ENCODE measurements at places on chromosomes 5 and 9. TPM values are rescaled to one million over a fixed set of nuclear protein-coding genes. Genes with fewer than 3 reads are reported as not detected.

- peak; percentile 56 for DNase-seq
These were observed 229.0 kb downstream of the ROR2 start for GRCh38 chr9:91720751-91721705.

- no peak for DNase-seq
These were observed 1.4 kb downstream of the TBC1D13 start for GRCh38 chr9:128788445-128788844.

- no peak for DNase-seq
These were observed 1.6 kb downstream of the AMBP start for GRCh38 chr9:114076237-114077161.

DNA sequence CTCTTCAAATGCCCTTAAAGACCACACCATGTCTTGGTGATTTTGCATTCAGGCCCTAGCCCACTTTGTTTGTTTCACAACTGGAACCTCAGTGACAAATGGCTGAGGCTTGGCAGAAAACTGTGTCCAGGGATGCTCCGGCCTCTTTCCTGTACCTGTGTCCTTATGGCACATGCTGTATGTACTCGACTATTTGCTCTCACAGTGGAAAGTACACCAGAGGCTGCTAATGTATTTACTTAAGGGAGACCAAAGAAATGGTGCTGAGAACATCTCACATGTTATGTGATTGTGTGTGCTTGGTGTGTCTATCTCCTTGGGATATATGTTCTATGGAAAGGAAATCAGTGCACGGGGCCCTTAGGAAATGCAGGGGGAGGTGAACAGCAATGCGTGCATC is 263.3 kb downstream of the GADD45G start:
- no peak for DNase-seq

DNA sequence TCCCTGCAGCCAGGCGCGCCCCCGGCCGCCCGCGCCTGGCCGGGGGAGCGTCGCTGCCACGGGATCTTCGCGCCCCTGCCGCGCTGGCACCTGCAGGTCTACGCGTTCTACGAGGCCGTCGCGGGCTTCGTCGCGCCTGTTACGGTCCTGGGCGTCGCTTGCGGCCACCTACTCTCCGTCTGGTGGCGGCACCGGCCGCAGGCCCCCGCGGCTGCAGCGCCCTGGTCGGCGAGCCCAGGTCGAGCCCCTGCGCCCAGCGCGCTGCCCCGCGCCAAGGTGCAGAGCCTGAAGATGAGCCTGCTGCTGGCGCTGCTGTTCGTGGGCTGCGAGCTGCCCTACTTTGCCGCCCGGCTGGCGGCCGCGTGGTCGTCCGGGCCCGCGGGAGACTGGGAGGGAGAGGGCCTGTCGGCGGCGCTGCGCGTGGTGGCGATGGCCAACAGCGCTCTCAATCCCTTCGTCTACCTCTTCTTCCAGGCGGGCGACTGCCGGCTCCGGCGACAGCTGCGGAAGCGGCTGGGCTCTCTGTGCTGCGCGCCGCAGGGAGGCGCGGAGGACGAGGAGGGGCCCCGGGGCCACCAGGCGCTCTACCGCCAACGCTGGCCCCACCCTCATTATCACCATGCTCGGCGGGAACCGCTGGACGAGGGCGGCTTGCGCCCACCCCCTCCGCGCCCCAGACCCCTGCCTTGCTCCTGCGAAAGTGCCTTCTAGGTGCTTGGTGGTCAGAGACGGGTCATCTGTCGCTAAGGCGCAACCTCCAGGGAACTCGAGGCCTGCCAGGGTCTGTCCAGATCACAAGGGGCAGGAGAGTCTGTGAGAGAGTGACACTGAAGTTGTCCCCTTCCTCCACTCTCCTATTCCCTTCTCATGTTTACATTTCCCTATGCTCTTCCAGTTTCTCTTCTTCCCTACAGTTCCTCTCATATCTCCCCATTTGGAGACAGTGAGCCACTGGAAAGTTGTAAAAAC is 1.3 kb downstream of the GPR150 start:
- peak; percentile 75 for DNase-seq

DNA sequence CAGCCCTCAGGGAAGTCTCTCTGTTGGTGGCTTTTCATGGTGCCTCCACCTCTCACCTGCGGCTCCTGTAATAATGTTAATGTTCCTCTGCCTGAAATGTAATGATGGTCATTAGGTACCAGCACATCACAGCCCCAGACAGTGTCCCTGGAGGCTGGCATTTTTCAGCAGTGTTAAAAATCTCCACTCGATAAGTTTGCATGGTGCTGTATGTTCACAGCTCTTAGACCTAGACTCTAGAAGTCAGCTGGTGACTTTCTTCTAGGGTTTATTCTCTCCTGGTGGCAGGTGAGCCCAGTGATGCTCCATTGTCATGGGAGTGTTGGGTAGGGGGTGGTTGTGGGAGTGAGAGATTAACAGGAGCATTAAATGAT is 53.1 kb downstream of the GPR107 start:
- no peak for DNase-seq

DNA sequence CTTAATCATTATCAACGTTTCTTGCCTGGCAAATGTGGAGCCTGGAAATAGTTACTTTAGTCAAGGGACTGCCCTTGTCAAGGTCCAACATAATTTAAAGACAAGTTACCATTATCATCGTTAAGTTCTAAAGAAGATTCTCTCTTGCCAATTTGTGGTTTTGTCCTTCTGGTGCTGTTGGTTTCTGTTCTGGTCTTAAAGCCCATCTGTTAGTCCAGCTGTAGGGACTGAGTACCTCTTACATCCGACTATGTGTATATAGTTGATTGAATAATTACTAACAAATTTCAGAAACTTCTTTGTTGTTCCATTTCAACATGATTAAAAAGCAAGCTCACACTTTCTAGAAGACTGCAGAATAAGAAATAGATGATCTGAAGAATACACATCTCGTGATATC is 1854.9 kb downstream of the MAT2B start:
- no peak for DNase-seq

DNA sequence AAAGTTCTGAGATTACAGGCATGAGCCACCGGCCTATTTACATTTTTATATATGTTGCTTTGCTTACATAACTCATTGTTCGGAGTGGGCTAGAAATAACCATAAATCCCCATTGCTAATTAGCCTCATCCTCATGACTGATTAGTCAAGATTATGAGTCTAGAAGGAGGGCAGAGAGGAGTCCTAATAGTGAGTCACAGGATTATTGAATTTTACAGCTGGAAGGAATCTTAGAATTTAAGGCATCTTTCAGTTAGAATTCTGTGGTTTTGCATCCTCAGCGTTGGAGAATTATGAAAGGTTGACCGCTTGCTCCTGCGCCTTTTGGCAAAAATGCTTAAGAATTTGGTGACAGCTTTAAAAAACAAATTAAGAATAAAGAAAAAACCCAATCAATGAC is 2.6 kb upstream of the PBX3 start:
- DNase-seq, result no peak

- no peak for DNase-seq
These were observed 2.3 kb upstream of the AUH start for GRCh38 chr9:91364005-91364404.

DNA sequence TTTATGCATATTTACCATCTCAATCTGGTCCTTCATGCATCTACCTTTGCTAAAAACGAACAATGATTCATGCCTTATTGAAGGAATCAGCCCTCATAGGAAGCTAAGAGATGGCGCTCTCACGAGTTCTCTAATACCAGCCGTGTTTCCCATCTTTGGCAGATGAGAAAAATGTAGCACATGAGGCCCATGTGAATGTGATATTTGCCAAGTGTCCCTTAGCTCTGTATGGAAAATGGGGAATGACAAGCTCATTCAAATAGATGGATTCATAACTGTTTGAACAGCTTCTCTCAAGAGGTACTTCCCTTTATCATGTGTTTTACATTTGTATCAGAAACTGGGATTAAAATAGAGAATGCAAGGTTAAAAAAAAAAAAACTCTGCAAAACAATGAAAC is 66.1 kb downstream of the TTC39B start:
- no peak for DNase-seq

The SLC4A9 gene
- not detected for total RNA-seq

DNA sequence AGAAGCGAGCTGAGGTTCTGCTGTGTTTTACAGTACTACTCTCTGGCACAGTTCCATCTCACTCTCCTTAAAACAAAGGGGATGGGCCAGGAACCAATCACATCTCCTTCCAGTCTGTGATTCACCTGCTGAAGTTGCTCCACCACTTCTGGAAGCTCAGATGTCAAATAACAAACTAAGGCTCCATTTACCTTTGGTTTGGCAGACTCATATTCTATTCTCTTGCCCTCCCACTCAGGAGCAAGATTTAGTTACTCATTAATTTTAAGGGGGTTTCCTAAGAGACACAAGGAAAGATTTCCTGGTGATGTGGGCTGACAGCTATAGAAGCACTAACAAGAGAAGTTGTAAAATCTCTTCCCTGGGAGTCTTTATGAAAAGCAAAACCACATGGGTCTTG is 37.8 kb upstream of the KIF2A start:
- DNase-seq, result no peak

The SKP1 gene
- total RNA-seq, result 507 TPM

GRCh38 chr5:163574472-163575440 is 69.3 kb downstream of the MAT2B start:
- DNase-seq, result no peak

DNA sequence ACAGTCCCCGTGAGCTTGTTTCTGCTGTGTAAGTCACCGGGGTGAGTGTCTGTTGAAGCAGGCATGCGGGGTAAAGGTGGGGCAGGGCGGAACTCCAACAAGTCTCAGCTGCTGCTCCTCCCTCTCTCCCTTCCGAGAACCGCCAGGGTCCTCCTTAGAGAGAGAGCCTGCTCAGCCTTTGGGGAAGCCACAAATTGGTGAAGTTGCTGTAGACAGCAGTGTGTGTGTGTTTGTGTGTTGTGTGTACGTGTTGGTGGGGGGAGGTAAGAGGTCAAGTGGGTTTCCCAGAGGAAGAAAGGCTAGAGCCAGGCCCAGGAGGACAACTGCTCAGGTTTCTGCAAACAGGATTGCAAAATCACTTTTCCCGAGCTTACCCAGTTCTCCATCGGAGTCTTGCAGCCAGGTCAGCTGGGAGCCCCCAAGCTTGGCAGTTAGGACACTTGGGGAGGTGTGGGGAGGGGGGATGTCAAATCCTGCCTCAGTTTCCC is 38.9 kb upstream of the DAB2IP start:
- peak; percentile 50 for DNase-seq

- DNase-seq, result no peak
These were observed 515.9 kb upstream of the PAPPA start for GRCh38 chr9:115637661-115638060.

All from neural progenitor cell (in vitro differentiated cells).